GM03348 (cell line): ENCODE measurements at places on chromosomes 11 and 22.
A peak's percentile ranks its signal among the peaks of the same experiment; 100 is the strongest.

GRCh38 chr11:77126861-77127234 is 1.2 kb upstream of the MYO7A start:
- no peak for DNase-seq

GRCh38 chr11:94271885-94272372 is 32.5 kb upstream of the IZUMO1R start:
- DNase-seq: no peak

DNA sequence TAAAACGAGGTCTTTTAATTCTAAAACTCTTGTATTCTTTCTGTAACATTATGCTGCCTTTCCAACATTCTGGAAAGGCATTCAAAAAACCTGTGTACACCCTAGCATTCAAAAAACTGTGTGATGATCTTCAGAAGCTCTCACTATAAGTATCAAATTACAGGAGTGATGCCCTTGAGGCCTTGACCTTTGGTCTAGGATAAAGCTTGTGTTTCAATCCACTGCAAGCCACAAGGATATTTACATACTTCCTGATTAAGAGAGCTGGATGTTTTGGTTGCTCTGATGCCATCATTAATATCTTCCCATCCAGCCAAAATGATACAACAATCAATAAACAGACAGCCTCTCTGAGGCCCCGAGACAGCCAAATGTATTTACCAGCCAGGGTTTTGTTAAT is 11.9 kb downstream of the CLPB start:
- DNase-seq: no peak

- DNase-seq: peak; percentile 46
Observed at GRCh38 chr11:47861728-47862127, 13.6 kb upstream of the NUP160 start.

GRCh38 chr11:128021349-128022006 is 565.9 kb downstream of the ETS1 start:
- peak; percentile 47 for DNase-seq

DNA sequence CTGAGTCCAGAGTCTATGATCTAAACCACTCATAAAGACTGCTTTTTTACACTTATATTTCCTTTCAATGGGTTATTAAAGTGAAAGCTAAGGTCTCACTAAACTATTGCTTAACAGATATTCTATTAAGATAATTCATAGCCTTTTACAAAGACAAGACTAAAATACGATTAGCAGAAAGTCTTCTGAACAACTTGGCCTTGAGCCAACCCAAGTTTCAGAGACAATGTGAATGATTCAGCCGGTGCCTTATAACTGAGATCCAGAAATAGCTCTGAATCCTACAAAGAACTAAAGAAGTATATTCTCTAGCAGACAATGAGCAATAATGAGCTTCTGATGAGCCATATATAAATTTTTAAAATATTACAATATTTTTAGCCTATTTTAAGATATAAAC is 41.5 kb upstream of the CARD18 start:
- peak; percentile 33 for DNase-seq

GRCh38 chr11:10984250-10984649 is 126.4 kb upstream of the ZBED5 start:
- DNase-seq: no peak

GRCh38 chr11:73585834-73586575 is 11.9 kb downstream of the FAM168A start:
- peak; percentile 33 for DNase-seq

GRCh38 chr11:2084721-2085120 is 54.5 kb downstream of the IGF2 start:
- peak; percentile 2 for DNase-seq

DNA sequence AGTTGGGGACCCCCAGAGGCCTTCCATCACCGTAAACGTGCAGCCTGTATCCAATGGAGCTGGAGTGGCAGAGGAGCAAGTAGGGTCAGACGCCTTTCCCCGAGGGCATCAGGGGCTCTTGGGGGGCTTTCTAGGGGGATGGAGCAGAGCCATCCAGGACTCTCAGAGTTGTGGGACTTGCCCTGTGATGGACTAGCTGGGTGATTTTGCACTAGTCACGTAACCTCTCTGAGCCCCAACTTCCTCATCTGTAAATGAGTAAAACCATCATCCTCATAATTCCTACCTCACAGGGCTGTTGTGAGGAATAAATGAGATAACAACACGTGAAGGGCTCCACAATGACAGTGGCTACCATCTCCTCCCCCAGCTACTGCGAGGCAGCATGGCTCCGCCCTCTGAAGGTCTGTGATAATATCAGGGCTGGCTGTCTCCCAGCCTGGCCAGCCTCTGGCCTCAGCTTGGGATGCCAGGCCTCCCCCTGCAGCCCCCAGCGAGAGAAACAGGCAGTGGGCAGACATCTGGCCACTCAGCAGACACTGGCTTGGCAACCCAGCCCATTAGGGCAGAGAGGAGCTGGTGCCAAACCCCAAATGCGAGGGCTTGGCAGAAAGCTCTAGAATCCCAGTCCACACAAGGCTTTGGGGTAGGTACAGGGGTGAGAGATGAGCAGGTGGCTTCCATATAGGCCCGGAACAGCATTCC is 6.7 kb downstream of the USP2 start:
- no peak for DNase-seq

DNA sequence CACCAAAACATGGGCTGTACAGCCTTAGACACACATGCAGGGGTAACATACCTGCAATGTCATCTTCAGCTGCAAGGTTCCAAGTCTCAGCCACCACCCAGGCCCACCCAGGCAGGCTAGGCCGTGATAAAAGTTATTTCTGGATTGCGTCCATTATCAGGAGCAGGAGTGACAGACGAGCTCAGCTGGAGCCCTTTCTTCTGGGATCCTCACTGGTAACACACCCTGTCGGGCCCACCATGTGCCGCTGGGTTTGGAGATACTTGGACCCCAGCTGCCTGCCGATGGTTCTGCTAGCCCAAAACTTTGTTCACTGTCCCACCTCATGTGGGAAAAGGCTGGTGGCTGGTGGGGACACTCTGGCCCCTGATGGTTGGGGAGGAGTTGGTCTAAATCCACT is 24.8 kb downstream of the TMPRSS5 start:
- DNase-seq: no peak

- DNase-seq: no peak
Observed at GRCh38 chr11:85517272-85517671, 109.9 kb downstream of the DLG2 start.

GRCh38 chr22:18078329-18079041 is 695 bp downstream of the PEX26 start:
- DNase-seq: peak; percentile 45

DNA sequence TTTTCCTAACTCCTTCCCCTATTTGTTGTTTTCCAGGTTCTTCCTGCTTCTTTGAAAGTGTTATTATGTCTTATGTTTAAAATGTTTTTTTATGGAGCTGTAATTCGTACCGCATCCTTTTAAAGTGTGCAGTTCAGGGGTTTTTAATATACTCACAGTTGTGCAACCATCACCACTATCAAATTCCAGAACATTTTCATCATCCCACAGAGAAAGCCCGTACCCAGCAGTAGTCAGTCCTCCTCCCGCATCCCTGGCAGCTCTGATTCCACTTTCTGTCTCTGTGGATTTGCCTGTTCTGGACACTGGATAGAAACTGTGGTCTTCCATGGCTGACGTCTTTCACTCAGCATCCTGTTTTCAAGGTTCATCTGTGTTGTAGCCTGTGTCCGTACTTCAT is 73.7 kb downstream of the JAM3 start:
- DNase-seq: no peak

DNA sequence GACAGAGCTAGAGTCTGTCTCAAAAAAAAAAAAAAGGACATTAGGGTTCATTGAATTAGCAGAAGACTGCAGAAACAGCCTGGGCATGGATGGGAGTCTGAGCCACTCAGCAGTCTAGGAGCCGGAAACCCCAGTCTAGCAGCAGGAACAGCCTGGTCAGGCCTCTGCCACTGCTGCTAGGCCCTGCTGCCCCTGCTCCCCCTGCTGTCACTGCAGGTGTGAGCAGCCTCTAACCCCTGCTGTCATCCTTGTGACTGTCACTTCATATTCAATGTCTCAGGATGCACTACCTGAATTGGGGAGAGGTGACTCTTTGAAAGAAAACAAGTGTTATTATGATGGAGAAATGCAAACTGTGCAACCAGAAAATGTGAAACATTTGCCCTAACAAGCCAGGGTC is 7.0 kb upstream of the DDX17 start:
- DNase-seq: no peak

DNA sequence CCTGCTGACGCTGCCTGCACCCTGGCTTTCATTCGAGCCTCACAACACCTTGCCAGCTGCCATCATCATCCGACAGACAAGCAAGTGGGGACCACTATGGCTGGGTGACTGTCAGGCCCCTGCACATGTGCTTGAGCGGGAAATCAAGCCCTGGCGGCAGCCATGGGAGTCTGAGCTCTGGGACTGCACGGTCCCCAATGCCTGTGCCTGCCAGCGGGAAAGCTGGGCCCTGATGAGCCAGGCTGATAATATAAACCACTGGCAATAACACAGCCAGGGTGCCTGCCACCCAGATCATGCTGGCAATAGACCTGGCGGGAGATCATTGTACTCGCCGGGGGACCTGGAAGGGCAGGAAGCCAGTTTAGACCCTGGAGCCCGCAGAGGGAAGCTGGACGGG is 2.5 kb downstream of the FGF3 start:
- DNase-seq: no peak

- no peak for DNase-seq
Observed at GRCh38 chr11:47234669-47235100, 13.9 kb downstream of the ACP2 start.

DNA sequence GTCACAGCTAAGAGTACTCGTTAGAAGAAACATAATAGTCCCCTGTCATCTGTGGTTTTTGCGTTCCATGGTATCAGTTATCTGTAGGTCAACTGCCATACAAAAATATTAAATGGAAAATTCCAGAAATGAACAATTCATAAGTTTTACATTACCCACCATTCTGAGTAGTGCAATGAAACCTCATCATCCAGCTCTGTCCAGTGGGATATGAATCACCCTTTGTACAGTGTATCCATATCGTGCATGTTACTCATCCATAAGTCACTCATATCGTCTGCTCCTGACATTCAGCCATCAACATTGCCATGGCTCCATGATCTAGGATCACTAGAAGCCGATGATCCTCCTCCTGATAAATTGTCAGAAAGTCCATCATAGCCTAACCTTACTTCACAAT is 174.9 kb upstream of the C11orf87 start:
- peak; percentile 25 for DNase-seq

DNA sequence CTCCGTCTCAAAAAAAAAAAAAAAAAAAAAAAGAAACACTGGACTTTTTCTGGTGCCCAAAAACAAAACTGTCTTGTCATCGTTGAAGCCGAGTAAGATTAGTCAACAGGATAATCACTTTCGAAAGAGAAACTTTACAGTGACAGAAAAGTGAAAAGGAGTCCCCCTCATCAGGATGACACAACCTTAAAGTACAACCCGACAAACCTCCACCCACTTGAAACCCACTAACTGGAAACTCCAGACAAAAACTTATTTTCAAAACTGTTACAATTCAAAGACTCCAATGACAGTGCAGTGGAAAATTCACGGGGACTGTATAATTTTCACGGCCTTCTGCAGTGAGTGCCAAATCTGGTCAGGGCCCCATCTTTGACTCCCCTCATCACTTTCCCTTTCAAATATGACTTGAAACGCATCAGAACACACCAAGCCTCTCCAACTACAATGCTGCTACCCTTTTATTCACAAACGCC is 1.3 kb downstream of the DENND5A start:
- peak; percentile 42 for DNase-seq

- DNase-seq: peak; percentile 31
Observed at GRCh38 chr11:124623861-124624525, 1.3 kb downstream of the TBRG1 start.

- peak; percentile 59 for DNase-seq
Observed at GRCh38 chr22:50399751-50400331, 56.7 kb downstream of the PPP6R2 start.

- DNase-seq: peak; percentile 93
Observed at GRCh38 chr11:134033696-134034491, 35.0 kb upstream of the JAM3 start.

DNA sequence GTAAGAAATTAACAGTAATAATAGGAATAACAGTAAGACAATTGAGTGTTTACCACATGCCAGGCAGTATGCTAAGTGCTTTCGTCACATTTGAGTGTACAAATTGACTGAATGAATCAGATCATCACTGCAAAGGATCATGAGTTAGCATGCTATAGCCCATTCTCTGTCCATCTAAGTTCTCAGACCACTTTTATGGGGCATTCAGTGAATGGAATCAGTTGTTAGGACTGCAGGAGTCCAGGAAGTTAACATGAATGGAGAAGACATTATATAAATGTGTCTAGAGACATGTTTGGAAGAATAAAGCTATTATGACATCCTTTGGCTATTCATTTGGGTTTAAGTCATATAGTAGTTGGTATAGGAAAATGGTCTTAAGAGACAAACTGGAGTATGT is 59.9 kb downstream of the NCAM1 start:
- no peak for DNase-seq

GRCh38 chr11:1668911-1669473 is 28.0 kb upstream of the KRTAP5-6 start:
- no peak for DNase-seq

DNA sequence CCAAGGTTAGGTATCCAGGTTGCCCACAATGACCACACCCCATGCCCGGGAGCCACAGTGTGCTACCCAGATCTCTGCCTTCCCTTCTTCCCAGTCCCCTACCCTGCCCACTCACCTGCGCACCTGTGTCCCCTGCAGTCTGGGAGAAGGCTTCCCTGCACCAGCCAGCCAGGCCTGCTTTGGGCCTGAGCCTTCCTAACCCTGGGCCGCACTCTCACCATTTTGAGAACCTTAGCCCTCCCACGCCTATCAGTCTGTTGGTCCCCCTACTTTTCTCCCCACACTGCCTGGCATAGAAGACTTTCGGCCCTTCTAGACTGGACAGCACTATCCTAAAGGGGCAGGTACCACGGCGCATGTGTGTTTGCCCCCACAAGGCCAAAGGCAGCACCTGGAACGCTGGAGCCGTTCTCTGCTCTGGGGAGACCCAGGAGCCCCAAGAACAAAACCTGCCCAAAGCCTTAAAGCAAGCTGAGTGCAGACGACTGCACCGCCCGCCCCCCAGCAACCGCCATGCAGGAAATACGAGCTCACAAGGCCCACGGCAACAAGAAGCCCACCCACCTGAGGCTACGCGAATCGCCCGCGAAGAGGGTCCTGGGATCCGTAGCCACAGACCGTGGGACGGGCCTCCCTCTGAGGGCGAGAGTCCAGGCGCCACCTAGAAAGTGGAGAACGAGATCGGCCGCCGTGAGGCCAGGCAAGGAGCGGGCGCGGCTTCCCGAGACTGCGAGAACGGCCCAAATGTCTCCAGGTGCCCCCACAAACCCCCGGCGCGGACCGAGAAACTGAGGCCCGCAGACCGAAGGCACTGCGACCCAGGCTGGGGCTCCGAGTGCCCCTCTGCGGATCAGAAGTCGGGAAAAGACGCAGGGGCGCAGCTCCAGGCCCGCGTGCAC is 546 bp downstream of the GNB1L start:
- DNase-seq: peak; percentile 45

DNA sequence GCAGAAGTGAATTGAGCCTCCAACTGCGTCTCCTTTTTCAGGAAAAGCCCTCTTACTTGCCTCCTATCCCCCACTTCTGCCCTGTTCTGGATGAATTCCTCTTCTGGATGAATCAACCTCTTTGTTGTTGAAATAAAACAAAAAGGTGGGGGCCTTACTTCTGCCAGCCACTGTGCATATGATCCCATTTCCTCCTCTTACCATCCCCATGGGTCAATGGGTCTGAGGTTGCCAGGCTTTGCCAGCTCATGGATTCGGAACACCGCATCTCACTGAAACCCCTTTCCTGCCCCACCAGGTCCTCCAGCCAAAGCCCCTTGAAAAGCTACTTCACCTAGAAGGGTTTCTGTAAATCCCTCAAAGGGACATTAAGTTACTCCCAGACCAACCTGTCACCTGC is 3.7 kb upstream of the CHST1 start:
- DNase-seq: no peak

- no peak for DNase-seq
Observed at GRCh38 chr11:71482216-71482615, 29.2 kb downstream of the NADSYN1 start.
